ENCODE measurements at places on chromosomes 2 and 18. TPM values are rescaled to one million over a fixed set of nuclear protein-coding genes. Genes with fewer than 3 reads are reported as not detected.

PSD4 gene
- 5.1 TPM for total RNA-seq

EML6 gene
- 1.1 TPM for total RNA-seq

CRYBA2 gene
- total RNA-seq, result not detected

EFHD1 gene
- total RNA-seq, result not detected

CERKL gene
- under 0.01 TPM for total RNA-seq

CNOT11 gene
- 21.0 TPM for total RNA-seq

SIGLEC15 gene
- total RNA-seq, result 1.2 TPM

REG3A gene
- total RNA-seq, result not detected

NEU2 gene
- not detected for total RNA-seq

CRYGD gene
- total RNA-seq, result not detected

ITGA6 gene
- total RNA-seq, result 263 TPM

CYP1B1 gene
- total RNA-seq, result 4.0 TPM

MGAT4A gene
- 0.87 TPM for total RNA-seq

LINC00305 gene
- total RNA-seq, result not detected

SNORC gene
- 1.2 TPM for total RNA-seq

AQP12B gene
- not detected for total RNA-seq

PLEK gene
- under 0.01 TPM for total RNA-seq

HTR2B gene
- total RNA-seq, result 19.3 TPM

REG1B gene
- total RNA-seq, result not detected

ODC1 gene
- total RNA-seq, result 204 TPM

ARHGAP28 gene
- total RNA-seq, result 5.9 TPM

POTEI gene
- not detected for total RNA-seq

COL4A4 gene
- total RNA-seq, result 2.7 TPM

TCF4 gene
- 68.4 TPM for total RNA-seq

Data from uterine smooth muscle cell (primary cell).